ENCODE measurements at places on chromosomes 16 and 17.

- DNase-seq, result no peak
These were observed 96.5 kb downstream of the GOSR1 start for GRCh38 chr17:30573603-30574175.

DNA sequence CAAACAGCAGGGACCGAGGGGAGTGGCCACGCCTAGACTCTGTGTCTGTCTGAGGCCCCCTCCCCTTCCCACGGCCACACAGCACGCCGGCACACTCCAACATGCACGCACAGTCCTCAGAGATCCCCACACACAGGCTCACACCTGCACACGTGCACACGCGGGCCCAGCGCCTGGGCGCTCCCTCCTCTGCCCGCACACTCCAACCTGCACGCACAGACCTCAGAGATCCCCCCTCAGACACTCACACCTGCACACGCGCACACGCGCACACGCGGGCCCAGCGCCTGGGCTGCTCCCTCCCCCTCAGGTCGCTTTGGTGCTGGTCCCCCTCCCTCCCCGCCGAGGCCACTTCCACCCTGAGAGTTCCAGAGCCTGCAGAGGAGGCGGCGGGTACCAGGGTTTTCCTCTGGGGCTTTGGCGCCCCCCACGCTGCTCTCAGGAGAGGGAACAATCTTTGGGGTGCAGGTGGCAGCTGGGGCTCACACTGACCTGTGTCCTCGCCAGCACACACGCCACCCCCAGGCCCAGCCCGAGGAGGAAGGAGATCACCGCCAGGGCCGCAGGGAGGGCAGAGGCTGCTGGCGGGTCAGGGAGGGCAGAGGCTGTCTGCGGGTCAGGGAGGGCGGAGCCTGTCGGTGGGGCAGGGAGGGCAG, 1.6 kb downstream of the CD7 start:
- peak; percentile 85 for DNase-seq

DNA sequence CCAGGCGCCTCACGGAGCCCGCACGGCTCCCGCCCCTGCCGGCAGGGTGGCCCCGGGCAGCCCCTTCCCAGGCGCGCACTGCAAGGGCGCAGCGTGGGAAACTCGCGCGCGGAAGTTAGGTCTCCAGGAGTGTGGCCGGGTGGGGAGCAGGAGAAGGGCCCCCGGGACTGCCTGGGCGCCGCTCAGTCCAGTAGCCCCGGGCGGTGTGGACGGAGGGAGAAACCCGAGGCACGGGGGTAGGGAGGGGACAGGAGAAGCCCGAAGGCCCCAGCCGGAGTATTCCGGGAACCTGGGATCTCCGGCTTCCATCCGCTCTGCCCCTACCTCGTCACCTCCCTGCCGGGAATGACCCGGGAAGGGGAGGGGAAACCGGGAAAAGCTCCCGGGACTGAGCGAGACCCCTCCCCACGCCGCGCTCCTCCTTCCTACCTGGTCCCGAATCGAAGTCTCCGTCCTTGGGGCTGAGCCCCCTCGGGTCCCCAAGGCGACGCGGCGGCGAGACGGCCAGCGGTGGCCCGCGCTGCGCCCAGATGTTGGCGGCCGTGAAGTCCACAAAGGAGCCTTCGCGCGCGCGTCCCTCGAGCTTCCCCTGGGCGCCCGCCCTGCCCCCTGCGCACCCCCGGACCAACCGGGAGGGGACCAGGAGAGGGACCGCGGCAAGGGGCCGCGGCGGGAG, 418 bp downstream of the SOCS3 start:
- DNase-seq, result peak; percentile 78

DNA sequence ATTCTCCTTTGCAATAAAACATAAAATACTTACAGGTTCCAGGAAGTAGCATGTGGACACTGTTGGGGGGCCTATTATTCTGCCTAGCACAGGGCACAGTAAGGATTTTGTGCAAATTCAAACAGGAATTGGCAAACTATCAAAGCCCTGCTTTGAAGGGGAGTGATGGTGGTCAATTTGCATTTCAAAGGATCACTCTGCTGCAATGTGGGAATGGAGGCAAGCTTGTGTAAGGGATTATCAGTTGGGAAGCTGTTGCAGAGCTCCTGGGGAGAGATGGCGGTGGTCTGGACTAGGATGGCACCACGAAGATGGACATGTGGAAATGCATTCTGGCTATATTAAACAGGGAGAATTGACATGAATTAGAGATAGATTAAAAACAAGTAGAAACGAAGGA, 990.7 kb upstream of the RBFOX1 start:
- DNase-seq, result no peak

DNA sequence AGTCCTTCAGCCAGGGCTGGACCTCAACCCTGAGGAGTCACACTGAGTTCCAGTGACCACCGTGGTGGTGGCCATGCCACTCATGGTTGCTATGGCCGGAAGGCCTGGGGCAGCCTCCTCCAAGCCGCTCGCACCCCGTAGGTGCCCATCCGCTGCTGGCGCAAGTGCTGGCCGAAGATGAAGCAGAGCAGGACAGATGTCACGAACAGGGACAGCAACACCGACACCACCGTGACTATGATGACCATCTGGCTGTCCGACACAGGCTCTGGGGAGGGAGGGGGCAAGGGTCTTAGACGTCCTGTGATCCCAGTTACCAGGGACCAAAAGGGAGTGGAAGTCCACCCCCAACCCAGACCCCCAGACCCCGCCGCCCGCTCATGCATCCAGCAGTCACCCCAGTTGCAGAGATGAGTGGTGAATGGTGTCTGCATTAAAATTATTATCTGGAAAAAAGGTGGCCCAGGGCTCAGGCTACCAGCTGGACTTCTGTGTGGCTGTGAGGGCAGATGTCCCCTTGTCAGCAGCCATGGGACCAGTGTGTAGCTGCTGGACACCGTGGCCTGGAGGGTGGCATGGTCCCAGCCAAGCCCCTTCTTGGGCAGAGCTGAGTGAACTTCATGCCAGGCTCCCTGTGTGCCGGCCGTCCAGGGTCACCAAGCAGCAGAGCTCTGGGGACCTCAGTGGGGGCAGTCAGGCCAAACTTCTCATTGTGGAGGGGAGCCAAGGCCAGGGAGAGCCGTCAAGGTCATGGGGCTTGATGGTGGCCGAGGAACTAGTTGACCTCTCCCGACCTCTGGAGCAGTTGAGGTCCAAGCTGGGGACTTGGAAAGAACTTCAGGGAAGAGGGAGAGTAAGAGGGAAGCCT, 4.7 kb downstream of the PRR29 start:
- peak; percentile 51 for DNase-seq

DNA sequence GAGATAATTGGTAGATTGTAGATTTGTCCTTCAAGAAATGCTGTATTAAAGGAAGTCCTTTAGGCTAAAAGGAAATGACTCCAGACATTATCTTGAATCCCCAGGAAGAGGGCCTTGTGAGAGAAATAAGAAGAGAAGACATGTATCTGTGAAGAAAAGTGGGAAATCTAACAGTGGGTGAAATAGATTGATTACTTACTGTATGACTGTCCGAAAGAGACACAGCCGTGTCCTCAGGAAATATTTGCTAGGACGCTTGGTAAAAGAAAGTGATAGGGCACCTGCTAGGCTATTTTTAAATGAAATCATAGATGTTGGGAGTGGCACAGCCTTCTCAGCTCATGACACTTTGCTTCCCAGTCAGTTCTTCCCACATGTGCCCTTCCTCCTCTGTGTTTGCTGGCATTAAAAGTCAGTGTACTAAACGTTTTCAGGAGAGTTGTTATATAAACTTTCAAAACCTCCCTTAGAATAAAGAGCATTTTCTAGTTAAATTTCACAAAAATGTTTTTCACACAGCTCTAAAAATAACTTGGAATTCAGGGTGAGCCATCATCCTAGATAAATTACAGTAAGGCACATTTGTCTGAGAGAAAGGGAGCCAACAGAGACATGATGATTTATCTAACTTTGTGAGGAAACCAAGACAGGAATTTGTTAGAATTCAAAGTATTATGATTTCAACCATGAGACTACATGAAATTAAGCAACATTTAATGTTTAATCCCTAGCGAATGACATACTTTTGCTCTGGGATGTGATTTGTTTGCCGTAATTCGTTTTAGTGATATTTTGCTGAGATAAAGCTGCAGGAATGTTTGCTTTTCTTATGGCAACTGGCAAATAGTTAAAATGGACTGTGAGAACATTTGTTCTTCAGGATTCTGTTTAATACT, 35.0 kb downstream of the DHRS7B start:
- DNase-seq, result no peak

- DNase-seq, result no peak
These were observed 52.6 kb downstream of the RNF213 start for GRCh38 chr17:80313160-80313829.

DNA sequence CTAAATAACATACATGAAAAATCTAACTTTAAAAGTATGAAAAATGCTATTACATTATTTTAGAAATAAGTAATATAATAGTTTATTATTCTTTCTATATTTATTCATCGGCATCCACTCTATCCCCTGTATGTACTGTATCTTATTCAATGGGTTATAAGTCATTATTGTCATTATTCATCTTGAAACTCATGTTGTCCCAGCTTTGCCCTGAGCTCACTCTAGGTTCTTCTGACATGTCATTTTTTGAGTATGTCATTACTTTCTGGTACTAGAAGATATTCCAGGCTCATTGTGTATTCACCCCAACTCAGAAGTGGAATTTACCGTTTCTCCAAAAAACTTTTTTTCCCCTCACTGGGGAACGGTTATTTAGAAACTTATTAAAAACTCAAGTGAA, 53.0 kb upstream of the MNT start:
- DNase-seq, result no peak

- no peak for DNase-seq
These were observed 14.1 kb upstream of the CIBAR2 start for GRCh38 chr16:85126394-85126704.

GRCh38 chr17:58242171-58242784, 3.9 kb downstream of the LPO start:
- DNase-seq, result no peak

DNA sequence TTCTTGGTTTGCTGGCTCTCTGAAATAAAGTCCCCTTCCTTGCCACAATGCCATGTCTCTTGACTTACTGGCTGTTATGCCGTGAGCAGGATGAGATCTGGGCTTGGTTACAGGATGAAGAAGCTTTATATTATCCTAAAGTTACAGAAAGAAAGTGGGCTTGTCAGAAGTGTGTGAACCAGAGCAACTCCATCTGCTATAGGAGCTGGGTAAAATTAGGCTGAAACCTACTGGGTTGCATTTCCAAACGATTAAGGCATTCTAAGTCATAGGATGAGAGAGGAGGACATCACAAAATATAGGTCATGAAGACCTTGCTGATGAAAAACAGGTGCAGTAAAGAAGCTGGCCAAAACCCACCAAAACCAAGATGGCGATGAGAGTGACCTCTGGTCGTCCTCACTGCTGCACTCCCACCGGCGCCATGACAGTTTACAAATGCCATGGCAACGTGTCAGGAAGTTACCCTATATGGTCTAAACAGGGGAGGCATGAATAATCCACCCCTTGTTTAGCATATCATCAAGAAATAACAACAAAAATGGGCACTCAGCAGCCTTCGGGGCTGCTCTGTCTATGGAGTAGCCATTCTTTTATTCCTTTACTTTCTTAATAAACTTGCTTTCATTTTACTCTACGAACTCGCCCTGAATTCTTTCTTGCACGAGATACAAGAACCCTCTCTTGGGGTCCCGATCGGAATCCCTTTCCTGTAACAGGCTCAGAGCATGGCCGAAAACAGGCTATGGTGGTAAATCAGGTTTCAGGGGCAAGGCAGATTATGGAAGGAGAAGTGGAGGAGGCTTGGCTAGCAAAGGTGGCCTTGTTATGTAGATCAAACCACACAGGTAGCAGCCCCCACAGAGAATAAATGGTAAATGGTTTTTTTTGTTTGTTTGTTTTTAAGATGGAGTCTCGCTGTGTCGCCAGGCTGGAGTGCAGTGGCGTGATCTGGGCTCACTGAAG, 81.3 kb upstream of the C16orf82 start:
- DNase-seq, result no peak

DNA sequence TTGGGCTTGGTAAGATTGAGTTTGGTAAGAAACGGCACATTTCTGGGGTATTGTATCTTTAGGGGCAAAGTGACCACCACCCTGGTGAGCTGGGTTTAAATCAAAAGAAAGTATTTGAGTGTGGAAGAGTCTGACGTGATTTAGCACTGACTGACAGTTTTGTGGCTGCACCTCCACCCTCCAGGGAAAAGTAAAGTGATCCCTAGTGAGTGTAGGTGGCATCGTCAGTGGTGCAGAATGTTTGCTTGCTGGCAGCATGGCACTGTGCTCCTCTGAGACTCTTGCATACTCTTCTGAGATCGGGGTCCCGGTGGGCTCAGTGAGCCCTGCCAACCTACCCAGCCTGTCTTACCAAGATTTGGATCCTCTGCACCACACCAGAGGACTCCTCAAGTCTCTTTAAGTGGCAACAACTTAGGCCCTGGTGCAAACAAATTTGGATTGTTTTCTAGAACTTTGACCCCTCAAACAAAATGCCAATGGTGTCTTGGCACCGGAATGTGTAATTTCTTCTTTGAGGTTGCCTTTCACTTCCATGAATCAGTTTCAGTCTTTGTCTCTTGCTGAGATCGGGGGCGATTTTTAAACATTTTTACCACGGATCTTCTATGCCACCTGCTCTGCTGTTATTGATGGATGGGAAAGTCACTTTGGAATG, 2.8 kb downstream of the PRKCB start:
- no peak for DNase-seq

GRCh38 chr17:74566132-74566753, 1.1 kb downstream of the CD300H start:
- no peak for DNase-seq

DNA sequence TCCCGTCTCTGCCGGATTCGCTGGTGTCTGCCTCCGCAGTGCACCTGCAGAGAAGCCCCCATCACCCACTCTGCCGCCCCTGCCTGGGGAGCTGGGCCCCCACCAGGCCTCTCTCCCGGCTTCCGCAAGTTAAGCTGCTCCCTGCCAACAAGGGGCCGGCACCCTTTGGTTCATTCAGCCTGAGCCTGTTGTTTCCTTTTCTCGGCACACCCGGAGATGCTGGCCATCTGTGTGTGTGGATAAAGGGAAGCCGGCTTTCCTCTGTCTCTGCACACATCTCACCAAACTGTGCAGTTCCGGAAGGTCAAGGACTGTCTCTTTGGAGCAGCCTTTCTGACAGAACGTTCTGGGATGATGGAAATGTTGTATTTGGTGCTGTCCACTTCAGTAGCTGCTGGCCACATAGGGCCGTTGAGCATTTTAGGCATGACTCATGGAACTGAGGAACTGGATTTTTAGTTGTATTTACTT, 6.8 kb downstream of the MAPK8IP3 start:
- DNase-seq, result no peak

GRCh38 chr17:50995668-50996067, 125.0 kb downstream of the SPAG9 start:
- no peak for DNase-seq

GRCh38 chr16:58393138-58393504, 850 bp downstream of the GINS3 start:
- DNase-seq, result no peak

DNA sequence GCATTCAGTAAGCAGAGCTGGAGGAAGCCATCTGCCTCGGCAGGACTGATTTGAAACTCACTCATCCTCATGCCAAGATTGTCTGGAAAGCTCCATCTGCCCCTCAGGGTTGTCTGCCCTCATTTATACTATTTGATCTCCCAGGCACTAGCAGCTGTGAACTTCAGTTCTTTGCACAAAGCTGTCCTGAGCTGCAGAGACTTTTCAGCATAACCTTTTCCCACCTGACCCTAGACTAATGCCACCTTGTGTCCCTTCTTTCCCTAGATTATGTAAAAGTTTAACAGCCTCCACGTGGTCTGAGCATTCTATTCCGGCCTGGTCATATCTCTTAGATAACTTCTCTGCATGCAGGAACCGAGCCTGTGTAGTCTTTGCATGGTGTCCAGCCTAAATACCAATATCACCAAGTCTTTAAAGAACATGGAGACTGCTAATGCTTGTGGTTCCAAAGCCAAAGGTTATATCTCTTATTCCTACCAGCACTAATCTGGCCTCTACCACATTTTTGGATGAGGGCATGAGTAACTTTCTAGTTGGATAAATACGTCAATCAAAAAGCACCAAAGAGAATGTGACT, 29.1 kb downstream of the STAT5A start:
- no peak for DNase-seq
